Mesenchymal stem cell (in vitro differentiated cells and primary cell): ENCODE measurements at places on chromosomes 12 and 14.

DNA sequence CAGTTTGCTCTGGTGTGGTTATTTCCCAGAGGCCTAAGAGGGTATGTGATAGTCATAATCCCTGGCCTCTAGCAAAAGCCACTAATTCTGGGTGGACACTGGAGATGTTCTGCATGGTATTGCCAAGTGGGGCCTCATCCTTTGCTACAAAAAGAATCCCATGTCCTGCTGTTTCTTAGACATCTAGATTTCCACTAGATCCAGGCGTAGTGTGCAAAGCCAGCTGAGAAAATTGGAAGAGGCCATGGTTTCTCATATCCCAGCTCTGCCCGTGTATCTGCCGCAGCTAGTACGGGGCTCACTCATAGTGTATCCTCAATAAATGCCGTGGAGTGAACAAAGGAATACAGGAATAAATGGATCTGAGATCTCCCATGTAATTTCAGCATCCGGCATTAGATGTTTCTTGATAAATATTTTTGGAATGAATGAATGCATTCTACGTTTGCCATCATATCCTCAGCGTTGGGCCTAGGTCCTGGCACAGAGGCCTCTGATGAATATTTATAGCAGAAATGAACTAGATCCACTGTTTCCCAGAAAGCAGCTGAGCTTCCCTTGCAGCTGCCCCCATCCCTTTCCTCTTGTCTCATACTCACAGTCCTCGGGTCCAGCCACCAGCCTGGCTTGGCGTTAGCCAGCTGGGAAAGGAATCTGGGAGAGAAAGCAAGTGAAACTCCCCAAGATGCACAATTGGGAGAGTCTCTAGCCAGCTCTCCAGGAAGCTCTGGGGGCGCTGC is 76.3 kb upstream of the NOS1 start:
- H3K36me3 ChIP-seq, result no peaks in the 10 kb centered on the region
- no peak for DNase-seq
- H3K4me3 ChIP-seq, result no peak overlapping the region
- H3K27ac ChIP-seq, result no peak overlapping the region
- peaks cover 3% of the 10 kb centered on the region for H3K4me1 ChIP-seq
- H3K27me3 ChIP-seq, result peaks cover 85% of the 10 kb centered on the region

DNA sequence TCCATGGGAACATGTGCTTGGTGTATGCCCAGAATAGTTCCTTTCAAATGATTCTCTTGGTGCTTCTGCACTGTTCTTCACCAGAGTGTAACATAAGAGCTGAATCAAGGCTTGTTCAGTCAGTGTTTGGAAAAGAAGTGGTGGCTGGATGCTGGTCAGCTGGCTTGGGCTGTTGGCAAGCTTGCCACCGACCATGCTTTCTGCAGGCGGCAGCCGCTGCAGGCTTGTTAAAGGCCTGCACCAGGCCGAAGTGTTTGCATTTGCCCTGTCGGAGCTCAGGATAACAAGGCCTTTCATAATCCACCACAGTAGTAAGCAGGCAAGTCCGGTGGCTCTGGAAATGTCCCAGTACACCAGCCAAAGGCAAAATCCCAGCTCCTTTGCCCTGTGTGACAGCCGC is 26.9 kb downstream of the DAAM1 start:
- no peaks in the 10 kb centered on the region for H3K27me3 ChIP-seq
- no peaks in the 10 kb centered on the region for H3K4me1 ChIP-seq
- H3K27ac ChIP-seq, result no peak overlapping the region
- no peaks in the 10 kb centered on the region for H3K36me3 ChIP-seq

GRCh38 chr12:96502477-96502876 is 13.1 kb downstream of the CFAP54 start:
- no peak overlapping the region for H3K4me3 ChIP-seq
- H3K27ac ChIP-seq, result no peak overlapping the region
- peaks cover 6% of the 10 kb centered on the region for H3K4me1 ChIP-seq
- no peaks in the 10 kb centered on the region for H3K36me3 ChIP-seq
- no peak for DNase-seq

DNA sequence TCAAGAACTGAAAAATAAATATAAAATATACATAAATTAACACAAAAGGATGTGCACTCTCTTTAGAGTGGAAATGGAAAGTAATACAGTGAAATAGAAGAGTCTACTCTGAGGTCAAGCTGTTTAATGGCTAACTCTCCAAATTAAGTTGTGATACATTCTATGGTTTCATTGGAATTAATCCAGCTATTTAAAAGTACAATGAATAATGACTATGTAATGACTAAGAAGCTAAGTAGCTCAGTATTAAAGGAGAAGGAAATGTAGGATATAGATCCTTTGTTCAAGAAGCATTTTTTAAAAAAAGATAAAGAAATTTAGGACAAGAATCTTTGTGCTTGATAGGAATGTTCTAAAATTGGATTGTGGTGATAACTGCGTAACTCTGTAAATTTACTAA is 85.3 kb downstream of the LRP6 start:
- H3K27me3 ChIP-seq, result no peaks in the 10 kb centered on the region
- H3K27ac ChIP-seq, result no peak overlapping the region
- no peaks in the 10 kb centered on the region for H3K4me1 ChIP-seq
- no peak for DNase-seq
- no peak overlapping the region for H3K4me3 ChIP-seq

- no peaks in the 10 kb centered on the region for H3K36me3 ChIP-seq
- peak within 1 kb of the TSS; percentile 79 for H3K4me3 ChIP-seq
- H3K27ac ChIP-seq, result peak within 1 kb of the TSS; percentile 84
These were observed at the start of gene SLC41A2 for GRCh38 chr12:104958001-104958804. Gene SLC41A2 (minus strand): TSS chr12:104958290. CDS start chr12:104928527, 29,763 bp downstream.

DNA sequence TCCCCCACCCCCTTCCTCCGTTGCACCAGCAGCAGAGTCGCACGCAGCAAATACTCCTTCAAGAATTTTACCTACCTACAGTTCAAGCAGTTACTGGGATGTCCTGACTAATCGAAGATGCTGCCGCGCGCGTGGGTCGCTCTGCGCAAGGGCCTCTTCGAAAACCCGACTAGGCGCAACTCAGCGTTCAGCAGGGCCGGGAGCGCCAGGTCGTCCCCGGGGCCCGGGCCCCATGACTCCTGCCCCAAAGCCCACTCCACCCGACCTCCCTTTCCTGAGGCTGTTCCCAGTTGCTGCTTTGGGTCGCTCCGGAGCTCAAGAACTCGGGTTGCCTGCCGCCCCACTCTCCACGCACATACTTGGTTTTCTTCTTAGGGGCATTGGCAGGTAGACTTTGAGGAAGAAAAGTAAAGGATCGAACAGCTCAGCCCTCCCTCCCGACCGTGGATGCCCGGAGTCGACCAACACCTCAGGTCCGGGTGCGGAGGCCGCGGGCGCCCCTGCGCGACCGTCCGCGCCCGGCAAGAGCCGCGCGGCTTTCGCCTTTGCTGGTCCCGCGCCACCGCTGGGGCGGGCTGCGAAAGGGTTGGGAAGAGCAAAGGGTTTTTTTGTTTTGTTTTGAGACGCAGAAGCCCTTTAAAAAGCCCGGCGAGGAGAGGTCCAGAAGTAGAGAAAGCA is 1.9 kb downstream of the BMP4 start:
- H3K36me3 ChIP-seq, result peaks cover 24% of the 10 kb centered on the region
- peak; percentile 63 for DNase-seq
- peak overlapping the region; percentile 78 for H3K4me3 ChIP-seq

- no peaks in the 10 kb centered on the region for H3K36me3 ChIP-seq
- no peak overlapping the region for H3K27ac ChIP-seq
- H3K4me3 ChIP-seq, result no peak overlapping the region
These were observed 115.5 kb downstream of the SLC38A1 start for GRCh38 chr12:46153268-46153872.

DNA sequence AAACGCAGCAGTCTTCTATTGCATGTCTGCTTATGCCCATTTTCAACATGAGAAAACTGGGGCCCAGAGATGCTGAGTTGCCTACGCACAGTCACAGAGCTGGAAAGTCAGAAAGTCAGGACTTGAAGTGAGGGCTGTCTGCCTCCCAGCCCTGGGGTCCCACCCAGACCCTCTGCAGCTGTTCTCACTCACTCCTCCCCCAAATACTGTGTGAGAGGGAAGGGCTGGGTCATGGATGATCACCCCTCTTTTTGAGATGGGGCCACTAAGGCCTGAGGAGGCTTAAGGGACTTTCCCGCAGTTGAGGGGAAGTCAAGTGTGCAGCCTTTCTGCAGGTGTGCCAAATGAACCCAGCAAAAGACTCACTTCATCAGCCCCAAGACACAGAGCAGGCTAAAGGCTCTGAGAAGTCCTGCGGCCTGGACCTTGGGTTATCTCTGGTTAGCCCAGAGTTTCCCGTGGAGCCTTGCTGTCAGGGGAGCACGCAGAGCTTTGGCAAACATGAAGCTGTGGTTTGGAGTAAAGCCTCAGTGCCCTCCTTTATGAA is 18.7 kb downstream of the DTX1 start:
- DNase-seq, result no peak
- no peaks in the 10 kb centered on the region for H3K36me3 ChIP-seq
- no peak overlapping the region for H3K27ac ChIP-seq
- peaks cover 73% of the 10 kb centered on the region for H3K27me3 ChIP-seq

DNA sequence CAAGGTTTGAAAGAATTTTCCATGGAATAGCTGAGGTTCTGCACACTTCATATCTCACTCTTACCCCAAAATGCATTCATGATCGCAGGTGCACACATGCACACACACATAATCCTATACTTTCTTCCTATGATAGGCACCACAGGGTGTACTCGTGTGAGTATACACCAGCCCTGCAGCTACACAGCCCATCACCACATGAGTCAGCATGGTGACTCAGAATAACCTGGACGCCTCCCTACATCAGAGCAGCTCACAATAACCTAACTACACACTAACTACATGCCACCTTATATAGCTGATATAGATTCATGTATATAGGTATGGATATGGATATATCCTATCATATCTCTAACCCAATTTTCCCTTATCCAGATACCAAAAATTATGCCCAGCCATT is 850.2 kb upstream of the TMEM132C start:
- H3K36me3 ChIP-seq, result no peaks in the 10 kb centered on the region
- H3K4me3 ChIP-seq, result no peak overlapping the region
- H3K27me3 ChIP-seq, result no peaks in the 10 kb centered on the region
